ENCODE measurements at places on chromosomes 16 and 17.

DNA sequence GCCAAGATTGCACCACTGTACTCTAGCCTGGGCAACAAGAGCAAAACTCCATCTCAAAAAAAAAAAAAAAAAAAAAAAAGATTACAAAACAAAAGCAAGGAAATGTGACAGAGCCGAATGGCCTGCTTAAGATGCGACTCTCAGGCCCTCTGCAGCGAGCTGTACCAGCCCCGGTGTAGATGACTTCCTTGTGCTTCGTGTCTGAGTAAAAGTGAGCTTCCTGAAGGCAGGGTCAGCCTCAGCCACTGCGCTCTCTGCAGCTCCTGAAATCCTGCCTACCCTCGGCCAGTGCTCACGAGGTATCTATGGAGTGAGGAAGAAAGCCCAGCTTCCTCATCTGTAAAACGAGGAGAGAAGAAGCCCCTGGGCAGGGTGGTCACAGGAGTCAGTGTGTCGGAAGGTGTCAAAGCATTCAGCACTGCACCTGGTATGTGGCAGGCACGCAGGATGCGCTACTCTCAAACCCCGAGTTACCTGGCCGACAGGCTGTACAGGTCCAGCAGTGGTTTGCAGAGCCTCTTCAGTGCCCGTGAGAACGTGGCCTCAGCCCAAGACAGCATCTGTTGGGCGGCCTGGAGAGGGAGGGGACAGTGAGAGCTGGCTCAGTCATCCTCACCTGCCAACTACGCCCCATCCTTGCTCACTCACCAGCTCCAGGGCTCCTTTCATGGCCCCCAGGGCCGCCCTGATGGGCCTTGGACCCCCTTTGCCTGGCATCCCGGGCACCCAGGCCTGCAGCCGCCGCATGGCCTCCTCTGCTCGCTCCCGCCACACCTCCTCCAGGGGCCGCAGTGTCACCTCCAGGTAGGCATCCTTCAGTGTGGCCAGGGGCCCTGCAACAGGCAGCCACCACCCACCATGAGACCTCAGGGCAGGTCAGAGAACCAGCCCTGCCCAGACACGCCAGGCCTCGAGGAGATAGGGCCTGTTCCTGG, 44.6 kb downstream of the RMI2 start:
- DNase-seq = no peak

DNA sequence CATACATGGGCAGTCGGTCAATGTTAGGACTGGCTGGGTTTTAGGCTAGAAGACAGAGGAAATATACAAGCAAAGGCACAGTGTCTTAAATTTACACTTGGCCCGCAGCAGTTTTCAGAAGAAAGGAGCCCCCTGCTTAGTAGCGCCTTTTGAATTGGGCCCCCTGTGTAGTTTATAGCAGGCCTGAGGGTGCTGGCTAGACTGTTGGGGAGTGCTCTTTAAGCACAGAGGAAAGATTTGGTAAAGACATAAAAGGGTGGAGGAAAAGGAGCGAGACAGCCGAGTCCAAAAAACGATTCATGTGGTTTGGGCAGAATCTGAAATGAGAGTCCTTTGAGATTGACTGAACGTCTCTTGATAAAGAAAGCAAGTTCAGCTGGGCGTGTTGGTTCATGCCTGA, 10.6 kb downstream of the RMI2 start:
- DNase-seq = no peak

DNA sequence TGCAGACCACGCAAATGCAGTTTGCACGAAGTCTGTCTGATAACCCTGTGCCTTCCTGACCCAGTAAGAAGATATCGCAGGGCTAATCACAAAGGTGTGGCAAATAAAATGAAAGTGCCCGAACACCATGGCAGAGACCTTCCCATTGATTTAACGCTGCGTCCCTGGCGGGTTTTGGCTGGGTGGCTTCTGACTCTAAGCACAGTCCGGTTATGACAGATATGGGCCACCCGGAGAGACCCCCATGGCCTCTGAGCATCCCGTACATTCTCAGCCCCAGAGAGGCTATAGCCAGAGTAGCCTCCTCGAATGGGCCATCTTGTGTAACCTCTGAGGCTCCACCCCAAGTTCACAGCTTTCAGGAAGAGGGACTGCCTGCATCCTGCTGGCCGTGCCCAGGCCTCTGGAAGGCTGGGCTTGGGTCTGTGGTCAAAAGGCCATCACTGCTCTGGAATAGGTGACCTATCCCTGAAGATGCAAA, 5.5 kb downstream of the FOXC2 start:
- no peak for DNase-seq

DNA sequence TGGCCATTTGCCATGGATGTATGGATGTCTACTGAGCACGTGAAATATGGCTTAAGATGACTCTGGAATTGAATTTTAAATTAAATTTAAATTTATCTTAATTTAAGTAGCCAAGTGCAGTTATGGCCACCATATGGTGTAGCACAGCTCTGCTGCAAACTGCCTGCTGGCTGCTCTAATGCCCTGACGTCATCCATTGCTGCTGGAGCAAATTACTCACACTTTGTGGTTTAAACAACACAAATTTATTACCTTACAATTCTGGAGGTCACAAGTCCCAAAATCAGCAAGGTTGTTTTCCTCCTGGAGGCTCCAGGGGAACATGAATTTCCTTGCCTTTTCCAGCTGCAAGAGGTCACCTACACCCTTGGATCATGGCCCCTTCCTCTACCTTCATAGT, 679.3 kb upstream of the EEF2KMT start:
- no peak for DNase-seq

GRCh38 chr17:80476877-80477646, 655 bp upstream of the NPTX1 start:
- DNase-seq = no peak

DNA sequence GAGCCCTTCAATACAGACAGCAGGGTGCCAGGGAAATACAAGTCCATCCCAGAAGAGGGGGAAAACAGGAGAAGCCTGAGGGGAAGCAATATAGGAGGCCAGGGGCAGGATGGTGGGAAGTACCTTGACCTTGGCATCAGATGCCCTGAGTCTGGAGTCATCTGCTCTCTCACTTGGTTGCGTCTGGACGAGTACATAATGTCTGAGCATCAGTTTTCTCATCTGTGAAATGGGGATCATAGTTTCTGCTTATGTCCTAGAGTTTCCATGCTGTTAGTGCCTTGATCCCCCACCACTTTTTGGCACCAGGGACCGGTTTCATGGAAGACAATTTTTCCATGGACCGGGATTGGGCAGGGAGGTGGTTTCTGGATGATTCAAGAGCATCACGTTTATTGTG, 2.3 kb downstream of the STAT5A start:
- no peak for DNase-seq

- no peak for DNase-seq
Observed at GRCh38 chr16:48879223-48880122, 269.5 kb upstream of the N4BP1 start.

- DNase-seq = no peak
Observed at GRCh38 chr17:12250973-12251372, 230.3 kb downstream of the MAP2K4 start.

GRCh38 chr17:42944211-42944610, 20.0 kb downstream of the AARSD1 start:
- no peak for DNase-seq

DNA sequence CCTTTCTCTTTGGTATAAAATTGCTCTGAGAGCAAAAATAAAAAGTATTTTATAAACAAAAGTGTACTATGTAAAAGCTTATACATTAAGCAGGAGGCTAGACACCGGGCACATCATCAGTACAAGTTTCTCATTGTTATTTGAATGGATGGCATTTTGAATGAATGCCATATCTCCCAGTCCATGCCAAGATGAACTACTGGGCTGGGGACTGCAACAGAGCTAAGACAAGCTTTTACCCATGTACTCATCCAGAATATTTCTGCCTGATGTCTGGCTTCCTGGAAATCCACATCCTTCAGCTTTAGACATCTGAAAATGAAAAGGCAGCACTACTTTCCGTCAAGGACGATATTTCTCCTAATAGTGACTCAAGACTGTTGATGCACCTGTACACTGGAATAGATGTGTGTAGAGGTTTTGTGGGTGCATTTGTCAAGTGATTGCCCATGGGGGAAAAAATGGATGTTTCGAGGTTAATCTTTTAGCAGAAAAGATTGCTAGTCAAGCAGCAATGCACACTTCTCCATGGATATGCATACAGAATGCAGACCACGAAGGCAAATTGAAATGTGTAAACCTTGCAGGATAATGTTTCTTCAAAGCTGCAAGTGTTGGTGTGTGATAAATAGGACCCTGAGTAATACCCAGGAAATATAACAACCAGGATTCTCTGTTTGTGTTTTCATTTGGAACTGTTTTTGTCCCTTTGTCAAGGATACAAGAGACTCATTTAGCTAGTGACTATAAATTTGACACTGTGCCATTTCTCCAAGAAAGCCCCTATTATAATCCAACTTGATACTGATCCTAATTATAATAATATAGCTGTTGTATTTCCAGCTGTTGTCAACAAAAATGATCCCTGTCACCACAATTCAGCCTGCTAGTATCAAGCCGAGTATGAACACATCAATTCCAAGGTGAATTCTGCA, 173.8 kb downstream of the CDH8 start:
- DNase-seq = no peak

GRCh38 chr16:67844497-67844896, 2.2 kb upstream of the NUTF2 start:
- peak; percentile 27 for DNase-seq

DNA sequence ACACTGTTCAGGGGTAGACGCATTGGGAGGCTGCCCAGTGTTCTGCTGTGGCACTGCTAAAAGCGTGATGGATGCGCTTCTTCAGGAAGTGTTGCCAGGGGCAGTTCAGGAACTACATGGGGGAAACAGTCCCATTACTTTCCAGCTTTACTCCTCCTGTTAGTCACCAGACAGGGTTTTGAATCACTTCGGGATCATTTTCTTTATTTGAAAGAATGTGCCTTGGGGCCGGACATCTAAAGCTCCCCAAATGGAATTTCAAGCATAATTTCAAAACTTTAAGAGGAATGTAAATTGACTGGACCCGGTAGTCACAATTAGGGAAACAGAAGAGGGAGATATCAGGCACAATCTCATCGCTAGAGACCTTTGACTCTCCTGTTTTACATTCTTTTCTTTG, 1.3 kb upstream of the KRTAP2-1 start:
- DNase-seq = no peak

GRCh38 chr17:58120195-58120822, 27.9 kb upstream of the OR4D1 start:
- DNase-seq = peak; percentile 89

GRCh38 chr17:72407336-72407909, 286.6 kb downstream of the SOX9 start:
- DNase-seq = peak; percentile 59

GRCh38 chr17:42405963-42406495, 17.0 kb downstream of the CAVIN1 start:
- DNase-seq = peak; percentile 92

DNA sequence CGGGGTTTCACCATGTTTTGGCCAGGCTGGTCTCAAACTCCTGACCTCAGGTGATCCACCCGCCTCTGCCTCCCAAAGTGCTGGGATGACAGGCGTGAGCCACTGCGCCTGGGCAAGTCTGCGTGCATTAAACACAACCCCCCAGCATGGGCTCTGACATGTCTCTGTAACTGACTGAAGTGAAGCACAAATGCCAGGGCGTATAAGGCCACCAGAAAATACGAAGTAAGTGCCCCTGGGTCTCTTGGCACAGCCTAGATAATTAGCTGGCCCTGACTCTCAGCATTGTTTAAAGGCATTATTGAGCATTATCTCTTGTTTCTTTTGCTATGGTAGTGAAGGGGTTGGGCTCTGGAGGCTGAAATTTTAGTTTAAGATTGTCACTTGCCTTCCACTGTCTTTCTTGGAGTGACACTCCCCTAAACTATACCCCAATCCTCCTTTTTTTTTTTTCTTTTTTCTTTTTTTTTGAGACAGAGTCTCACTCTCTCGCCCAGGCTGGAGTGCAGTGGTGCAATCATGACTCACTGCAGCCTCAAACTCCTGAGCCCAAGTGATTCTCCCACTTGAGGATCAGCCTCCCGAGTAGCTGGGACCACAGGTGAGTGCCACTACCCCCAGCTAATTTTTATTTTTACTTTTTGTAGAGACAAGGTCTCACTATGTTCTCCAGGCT, 8.2 kb upstream of the SEC14L1 start:
- no peak for DNase-seq

- no peak for DNase-seq
Observed at GRCh38 chr16:86680162-86680561, 101.8 kb downstream of the FOXL1 start.

DNA sequence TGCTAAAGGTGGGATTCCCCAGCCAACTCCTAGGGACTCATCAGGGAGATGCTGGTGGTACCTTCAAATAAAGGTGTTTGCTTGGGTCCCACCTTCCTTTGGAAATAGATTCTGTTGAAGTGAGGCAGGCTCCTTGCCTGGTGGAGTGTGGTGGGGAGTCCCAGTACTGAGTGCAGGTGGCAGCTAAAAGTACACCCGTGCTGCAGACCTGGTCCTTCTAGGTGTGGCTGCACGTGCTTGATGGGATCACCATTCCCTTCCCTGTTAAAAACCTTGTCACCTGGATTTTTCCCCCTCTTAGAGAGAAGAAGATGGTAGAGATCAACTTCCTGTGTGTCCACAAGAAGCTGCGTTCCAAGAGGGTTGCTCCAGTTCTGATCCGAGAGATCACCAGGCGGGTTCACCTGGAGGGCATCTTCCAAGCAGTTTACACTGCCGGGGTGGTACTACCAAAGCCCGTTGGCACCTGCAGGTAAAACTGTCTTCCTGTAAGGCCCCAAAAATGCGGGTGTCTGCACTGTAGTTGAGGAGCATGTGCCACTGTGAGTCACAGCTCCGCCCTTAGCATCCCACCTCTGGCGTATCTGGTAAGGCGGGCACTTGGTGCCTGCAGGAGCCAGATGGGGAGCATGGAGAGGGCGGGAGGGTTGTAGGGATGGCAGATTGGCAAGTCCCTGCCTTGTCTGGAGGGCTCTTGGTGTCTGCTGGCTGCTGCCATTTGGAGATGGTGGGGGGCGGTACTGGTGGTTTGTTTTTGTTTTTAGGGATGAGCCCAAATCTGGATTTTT, 34.0 kb downstream of the PLCD3 start:
- DNase-seq = no peak

GRCh38 chr16:20401475-20402016, 3.0 kb downstream of the PDILT start:
- peak; percentile 6 for DNase-seq

GRCh38 chr17:82274134-82275020, 877 bp upstream of the CSNK1D start:
- no peak for DNase-seq

DNA sequence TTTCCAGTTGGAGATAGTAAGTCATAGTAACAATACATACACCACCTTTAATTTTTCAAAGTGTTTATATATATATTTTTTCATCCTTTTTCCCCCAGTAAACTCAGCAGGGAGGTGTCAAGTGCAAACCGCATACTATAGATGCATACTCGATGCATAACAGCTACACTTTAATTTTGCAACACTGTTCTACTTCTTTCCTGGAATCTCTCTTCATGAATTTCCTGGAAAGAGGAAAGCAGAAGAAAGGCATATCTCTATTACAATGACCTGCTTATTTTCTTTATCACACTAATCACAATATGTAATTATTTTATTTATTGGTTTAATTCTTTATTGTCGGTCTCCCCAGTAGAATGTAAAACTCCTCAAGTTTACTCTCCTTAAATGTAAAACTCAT, 140.0 kb downstream of the SNX11 start:
- no peak for DNase-seq

GRCh38 chr17:42341568-42341967, 46.7 kb downstream of the STAT3 start:
- DNase-seq = no peak
